NCI-H446 (cell line): ENCODE measurements at places on chromosomes 16 and 17.

DNA sequence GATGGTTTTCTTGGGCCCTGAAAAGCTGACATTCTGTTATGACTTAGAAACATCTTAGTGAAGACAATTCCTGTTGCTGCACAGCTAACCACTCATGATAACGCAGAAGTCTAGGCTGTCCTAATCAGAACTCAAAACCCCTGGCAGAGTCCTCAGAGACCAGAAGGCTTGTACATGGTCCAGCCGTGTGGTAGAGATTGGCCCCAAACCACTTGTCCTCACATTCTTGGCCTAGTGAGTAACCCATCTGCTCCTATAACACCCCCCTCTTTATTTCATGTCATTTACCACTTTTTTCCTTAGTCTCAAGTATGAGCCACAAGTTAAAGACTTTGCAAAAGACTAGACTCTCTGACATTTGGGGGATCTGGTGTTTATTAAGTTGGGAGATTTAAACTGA is 116.5 kb upstream of the ADAMTS18 start:
- DNase-seq: no peak

GRCh38 chr17:5812590-5812989 is 228.3 kb upstream of the NLRP1 start:
- no peak for DNase-seq

DNA sequence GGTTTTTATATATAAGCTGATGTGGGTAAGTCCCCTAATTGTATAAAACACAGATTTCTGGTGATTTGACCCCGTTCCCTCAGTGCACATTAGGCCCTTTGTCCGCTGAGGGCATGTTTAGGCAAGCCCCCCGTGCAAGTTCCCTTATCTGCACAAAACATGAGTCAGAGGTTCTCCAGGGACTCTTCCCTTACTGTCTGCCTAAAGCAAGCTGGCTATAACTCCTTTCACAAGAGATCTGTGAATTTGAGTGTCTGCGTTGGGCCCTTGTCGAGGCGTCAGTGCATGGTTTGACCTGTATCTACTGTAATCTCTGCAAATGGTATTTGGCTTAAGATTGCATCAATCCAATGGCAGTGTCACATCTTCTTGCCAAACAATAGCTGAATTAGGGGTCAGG is 712.8 kb downstream of the CDH8 start:
- DNase-seq: no peak

DNA sequence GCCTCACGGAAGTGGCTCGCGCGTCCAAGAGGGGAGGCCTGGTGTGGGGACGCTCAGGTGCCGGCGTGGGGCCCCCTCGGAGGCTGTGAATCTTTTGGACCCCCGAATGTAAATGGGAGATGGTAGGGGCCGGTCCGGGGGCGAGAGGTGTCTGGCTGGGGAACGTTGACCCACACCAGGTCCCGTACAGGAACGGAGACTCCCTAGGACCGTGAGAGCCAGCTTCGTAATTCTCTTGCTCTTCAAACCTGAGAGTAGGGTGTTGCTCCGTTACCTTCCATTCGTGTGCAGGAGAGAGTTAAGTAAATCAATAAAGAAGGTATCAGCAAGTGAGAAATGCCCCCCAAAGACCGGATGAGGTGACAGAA is 481 bp downstream of the LYRM1 start:
- no peak for DNase-seq

DNA sequence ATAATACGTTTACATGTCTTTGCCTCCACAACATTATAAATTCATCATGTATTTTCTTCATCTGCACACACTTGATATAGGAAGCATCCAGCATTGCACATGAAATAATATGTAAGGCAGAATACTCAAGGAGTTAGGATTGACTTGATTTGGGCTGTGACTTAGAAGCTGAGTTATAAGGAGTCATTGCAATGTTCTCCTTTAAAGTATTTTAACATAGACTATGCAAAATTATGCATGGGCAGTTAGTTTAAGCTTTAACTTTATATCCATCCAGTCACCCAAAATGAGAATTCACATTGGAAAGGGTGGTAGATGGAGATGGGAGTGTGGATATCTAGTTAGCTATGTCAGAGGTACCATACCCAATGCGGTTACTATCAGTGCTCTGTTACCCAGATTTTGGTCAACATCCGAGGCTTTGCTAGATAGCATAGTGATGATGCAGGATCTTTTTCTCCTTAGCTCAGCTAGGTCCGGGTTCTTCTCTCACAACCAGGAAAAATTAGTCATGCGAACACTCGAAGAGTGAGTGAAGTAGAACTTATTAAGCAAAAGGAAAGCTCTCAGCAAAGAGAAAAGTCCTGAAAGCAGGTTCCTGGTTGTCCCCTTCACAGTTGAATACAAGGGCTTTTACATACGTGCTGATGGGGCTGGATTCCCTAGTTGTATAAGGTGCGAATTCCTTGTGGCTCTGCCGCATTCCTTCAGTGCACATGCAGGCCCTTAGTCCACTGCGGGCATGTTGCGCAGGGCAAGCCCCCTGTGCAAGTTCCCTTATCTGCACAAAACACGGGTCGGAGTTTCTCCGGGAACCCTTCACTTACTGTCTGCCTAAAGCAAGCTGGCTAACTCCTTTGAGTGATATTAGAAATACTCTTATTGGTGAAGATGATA is 73.1 kb upstream of the FAM20A start:
- DNase-seq: no peak

DNA sequence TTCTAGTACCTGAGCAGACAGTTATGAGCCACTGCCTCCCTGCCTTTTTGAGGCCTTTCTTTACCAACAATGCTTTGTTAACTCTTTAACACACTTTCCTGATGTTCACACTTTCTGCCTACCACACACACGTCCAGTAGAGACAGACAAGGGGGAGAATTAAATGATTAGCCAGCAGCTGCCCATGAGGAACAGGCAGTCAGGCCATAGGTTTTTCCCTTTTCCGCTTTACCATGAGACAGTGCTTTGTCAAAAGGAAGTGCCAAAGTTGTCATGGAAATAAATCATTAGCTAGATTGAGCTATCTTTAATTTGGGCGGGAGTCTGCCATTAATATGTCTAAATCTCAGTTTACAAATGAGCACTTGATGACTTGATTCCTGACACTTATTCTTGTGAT is 102.1 kb downstream of the PITPNC1 start:
- no peak for DNase-seq

GRCh38 chr17:33310296-33310695 is 17.2 kb upstream of the ASIC2 start:
- DNase-seq: no peak

GRCh38 chr17:58669853-58670252 is 22.0 kb downstream of the TEX14 start:
- DNase-seq: no peak

DNA sequence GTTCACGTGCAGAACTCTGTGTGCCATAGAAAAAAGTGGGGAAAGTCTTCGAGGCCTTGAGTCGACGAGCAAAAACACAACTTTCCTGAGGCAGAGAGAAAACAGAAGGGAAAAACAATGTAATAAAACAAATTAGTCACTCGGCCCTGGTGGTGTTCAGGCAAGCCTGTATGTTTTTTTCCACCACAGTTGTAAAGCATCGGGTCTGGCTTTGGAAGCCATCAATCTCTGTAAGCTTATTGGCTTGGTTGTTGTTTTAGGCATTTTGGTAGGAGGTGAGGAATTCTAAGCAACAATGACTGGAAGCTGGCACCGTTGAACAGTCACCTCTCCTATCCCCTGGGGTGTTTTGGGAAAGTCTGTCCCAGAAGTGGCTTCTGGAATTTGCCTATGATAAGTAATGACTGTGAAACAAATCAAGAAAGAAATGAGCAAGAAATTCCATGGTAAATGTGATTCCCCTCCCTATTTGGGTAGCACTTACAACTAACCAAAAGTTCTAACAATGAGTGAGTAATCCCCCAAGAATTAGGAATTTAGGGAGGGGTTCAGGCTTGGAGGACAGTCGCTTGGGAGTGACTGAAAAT is 2.8 kb downstream of the CDH13 start:
- DNase-seq: no peak

GRCh38 chr17:36534840-36535668 is at the start of the genes MYO19 and PIGW:
Gene MYO19 (minus strand): TSS chr17:36534868. CDS start chr17:36532538, 2,330 bp downstream.
Gene PIGW (plus strand): TSS chr17:36534987. CDS start chr17:36537102, 2,115 bp downstream.
- peak; percentile 93 for DNase-seq

- DNase-seq: no peak
Measured at GRCh38 chr17:14715561-14715960, 414.7 kb downstream of the HS3ST3B1 start.

DNA sequence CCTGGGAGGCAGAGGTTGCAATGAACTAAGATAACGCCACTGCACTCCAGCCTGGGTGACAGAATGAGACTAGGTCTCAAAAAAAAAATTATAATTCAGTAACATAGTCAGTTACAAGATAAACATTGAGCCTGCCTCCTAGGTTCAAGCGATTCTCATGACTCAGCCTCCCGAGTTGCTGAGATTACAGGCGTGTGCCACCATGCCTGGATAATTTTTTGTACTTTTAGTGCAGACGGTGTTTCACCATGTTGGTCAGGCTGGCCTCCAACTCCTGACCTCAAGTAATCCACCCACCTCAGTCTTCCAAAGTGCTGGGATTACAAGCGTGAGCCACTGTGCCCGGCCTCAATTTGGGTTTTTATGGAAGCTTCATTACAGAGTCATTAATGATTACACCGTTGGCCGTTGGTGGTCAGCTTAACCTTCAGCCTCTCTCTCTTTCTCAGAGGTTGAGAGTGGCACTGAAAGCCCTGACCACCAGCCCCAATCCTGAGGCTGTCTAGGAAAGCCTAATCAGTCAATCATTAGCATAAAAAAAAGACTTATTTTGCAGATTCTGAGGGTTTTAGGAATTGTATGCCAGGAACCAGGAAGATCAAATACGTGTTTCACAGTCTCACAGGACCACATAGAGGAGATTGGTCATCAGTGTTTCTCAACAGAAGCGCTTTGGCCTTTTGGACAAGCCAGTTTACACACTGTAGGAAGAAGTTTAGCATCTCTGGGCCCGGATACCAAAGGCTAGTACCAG is 1.3 kb upstream of the LRRC37A3 start:
- DNase-seq: no peak

GRCh38 chr16:23874613-23875294 is 39.0 kb downstream of the PRKCB start:
- no peak for DNase-seq

- DNase-seq: no peak
Measured at GRCh38 chr17:19672009-19672750, 23.6 kb downstream of the ALDH3A2 start.

DNA sequence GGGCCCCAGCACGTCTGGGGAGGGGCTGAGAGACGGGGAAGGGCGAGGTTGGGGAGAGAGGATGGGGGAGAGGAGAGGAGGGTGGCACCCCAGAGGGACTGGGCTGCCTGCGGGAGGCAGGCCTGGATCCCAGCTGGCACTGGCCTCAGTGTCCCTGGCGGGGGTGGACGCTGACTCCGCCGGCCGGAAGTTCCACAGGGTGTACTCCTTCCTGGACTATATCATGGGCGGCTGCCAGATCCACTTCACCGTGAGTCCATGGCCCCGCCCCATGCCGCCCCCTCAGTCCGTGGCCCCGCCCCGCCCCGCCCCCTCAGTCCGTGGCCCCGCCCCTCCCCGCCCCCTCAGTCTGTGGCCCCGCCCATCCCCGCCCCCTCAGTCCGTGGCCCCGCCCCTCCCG is 11.3 kb downstream of the CPNE7 start:
- DNase-seq: peak; percentile 12

DNA sequence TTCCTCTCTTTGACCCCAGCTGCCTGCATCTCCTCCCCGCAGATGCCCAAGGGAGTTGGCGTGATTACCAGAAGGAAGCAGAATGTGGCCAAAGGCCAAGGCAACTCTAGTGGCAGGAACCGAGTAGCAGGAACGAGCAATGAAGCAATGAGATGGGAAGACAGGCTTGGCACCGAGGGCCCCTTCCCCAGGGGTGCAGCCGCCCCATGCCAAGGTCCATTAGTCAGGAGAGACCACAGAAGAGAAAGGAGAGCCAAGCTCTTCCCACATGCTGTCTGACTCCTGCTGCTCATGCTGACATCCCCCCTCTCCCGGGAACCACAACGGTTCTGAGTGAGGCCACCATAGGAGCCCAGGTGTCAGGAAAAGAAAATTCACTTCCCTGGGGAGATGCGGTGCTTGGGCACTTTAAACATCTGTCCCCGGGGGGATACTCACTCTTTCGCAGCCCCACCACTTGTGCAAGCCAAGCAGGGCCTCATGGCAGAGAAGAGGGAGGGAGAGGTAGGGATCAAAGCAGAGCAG is 67.4 kb downstream of the MYO18A start:
- DNase-seq: peak; percentile 42

DNA sequence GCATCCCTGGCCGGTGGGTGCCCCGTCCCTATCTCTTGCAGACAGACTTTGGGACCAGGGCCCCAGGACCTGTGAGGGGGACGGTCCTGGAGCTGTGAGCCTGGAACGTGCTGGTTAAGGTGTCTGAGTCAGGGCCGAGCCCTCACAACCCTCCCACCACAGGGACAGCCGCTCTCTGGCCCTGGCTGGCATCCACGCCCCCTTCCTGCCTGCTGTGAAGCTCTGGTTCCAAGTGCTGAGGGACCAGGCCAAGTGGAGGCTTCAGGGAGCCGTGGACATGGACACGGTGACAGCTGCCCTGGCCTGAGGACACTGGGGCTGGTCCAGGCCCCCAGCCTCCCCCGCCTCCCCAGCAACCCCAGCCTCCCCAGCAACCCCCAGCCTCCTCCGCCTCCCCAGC is 6.6 kb downstream of the TSR3 start:
- DNase-seq: no peak

DNA sequence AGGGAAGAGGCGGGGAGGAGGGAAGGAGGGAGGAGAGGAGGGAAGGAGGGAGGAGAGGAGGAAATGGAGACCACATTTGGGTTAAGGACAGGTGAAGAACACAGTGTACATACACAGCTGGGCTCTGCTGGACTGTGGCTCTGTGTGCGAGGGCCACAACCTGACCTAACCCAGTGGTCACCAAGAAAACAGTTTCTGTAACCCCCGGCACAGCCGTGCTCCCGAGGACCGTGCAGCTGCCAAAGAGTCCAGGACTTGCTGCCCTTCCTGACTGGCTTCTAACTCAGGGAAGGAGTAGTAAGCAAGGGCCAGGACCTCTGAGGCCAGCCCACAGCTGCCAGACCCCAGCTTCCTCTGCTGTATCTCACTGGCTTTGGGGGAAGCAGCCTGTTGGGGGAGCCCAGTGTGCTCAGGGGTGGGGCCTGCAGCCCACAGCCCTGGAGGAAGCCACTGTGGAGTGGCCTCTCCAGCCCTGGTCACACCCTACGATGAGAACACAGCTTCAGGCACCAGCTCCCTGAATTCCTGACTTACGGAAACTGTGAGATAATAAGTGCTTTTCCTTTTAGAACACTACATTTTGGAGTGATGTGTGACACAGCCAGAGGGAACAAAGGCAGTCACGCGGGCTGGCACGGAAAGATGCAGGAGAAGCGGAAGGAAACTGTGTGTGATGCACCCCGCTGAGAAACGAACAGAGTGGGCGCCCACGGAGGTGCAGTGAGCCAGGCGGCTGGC is 32.3 kb downstream of the SLC7A5 start:
- no peak for DNase-seq
